ENCODE measurements at places on chromosomes 5 and 9.

DNA sequence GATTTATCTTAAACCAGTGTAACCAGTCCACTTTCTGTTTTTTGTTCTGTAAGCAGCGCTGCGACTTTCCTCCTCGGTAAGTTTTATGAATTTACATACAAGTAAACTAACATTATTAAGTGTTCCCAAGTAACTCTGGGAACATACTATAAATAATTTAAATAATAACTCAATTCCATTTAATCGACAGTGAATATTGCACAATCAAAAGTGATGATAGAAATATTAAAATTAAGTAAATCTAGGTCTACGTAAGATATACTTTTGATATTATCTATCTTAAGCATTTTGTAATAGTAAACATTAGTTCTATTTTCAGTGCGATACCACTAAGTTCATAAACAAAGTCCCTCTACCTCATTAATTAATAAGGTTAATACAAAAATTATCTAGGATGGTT, 7.8 kb downstream of the NFIB start:
- no peak for DNase-seq

GRCh38 chr9:73451003-73451402, 299.3 kb downstream of the ANXA1 start:
- DNase-seq, result no peak

DNA sequence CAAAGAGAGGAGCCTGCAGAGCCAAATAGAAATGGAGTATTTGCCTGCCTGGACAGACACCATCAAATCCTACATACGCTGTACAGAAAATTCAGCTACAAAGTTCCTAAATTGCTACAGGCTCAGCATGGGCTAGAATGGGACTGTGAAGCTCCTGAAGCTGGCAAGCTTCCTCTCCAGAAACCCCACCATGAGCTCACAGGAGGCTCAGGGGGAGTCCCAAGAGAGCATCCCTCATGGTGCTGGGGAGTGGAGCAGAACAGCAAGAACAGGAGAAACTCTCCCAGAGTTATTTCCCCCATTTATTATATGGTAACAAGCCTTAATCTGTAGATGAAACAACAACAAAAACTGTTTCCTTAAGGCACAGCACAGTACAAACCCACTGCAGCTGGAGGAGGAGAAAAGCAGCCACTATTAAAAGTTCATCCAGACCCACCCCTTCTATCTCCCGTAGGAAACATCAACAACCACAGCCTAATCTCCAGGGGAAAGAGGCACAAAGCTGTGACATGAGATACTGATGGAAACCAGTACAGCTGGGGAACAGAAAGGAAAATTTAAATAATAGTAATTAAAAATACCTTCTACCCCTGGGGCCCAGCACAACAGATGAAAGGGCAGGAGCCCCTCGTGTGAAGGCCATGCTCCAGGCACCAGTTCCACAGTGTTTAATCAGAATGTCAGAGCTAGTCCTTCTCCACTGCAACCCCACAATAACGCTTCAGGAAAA, 548.5 kb downstream of the MTRR start:
- DNase-seq, result no peak

DNA sequence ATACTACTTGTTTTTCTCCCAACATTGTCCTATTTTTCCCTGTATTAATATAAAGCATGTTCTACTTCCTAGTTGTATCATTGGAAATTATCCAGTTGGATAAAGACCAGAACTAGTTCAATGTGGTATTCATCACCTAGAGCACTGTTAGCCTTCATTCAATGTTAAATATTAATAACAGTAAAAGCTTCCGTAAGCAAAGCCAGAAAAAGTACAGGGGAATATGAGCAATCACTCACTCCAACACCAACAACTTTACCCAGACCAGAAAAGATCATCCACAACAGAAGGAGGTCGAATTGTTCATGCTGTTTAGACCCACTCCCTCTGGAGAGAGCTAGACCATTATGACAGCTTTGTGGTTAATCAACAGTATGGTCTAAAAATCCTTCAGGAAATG, 728.4 kb downstream of the MAT2B start:
- no peak for DNase-seq

DNA sequence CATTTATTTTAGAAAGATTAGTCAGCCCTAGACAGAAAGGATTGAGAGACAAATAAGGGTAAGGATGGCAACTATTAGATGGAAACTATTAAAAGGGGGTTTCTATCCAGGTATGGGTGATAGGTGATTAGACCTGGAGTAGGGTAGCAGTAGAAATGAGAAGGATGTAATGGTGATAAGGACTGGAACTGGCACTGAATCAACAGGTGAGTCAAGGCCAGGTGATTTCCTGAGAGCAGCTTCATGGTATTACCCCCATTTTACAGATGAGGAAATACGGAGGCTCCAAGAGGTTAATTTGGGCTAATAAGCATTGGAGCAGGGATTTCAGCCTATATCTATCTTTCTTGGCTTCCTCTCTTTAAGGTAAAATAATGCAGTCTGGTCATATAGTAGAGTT, 55.7 kb downstream of the CAST start:
- no peak for DNase-seq

DNA sequence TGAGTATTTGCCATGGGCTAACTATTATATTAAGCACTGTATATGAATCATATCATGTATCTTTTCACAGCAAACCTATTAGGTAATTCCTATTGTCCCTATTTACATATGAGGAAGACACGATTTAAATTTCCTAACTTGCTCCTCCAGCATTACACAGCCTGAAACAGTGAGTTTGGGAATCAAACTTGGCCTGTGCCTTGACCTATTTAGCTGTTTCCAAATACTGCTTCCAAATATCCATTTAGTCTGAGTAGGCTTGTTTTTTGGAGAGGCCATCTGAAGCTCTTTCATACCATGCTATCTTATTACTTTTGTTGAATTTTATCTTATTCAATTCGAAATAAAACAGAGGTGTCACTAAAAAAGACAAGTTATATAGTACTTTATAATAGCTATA, 447.3 kb upstream of the MPDZ start:
- no peak for DNase-seq

GRCh38 chr5:106959387-106959786, 711.4 kb downstream of the EFNA5 start:
- DNase-seq, result no peak

DNA sequence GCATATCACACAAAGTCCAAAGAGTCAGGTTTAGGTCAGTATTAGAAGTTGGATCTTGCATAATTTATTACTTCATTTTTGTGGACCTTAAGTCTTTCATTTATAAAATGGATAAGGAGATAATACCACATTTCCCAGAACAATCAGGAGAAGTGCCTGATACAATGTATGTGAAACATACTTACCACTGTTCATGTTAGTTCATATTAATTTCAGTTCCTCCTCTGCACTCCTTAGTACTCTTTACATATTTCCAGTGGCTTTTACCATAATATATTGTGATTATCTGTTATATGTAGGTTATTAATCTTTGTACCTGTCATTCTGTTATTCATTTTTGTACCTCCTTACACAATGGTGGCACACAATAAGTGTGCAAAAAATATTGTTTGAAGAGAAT, 214.4 kb downstream of the ARL15 start:
- DNase-seq, result no peak

DNA sequence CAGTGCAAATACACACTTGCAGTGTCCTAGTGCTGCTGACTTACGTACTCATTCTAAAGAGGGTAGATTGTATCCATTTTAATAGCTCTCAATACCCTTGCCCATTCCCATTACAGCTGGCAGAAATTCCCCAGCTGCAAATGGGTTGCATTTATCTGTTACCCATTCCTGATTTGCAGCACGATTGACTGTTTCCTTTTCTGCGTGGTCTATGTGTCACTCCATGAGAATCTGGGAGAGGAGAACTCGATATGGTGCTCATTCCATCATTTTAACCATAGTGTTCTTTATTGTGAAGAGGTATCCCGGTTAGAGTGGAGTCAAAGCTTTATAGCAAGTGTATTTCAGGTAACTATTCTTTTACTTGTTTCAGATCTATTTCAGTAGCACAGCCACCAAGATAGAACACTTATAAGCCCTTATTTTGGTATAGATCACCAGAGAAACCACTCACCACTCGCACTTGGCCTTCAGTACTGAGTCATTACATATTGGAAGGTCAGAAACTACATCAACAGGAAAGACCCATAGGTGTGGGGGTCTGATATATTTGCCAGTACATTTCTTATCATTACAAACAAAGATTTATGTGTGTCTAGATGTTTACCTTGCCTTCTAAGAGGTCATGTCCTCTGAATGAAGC, 139.5 kb downstream of the MUSK start:
- DNase-seq, result no peak

GRCh38 chr9:128556926-128557634, 4.7 kb downstream of the SPTAN1 start:
- no peak for DNase-seq

DNA sequence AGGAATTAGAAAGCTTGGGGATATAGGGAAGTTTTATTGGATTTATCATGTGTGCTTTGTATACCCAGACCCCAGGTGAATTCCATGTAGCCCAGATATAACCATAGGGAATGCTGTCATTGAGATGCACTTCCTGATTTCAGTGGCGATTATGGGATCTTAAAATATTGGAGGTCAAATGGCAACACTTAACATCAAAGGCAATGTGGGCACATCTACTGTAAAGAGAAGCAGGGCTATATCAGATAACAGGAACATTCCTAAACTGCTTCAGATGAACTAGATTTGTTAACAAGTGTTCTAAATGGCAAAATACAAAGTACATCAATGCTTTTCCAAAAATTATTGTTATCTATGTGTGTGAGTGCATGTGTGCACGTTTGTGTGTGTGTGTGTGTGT, 883.5 kb upstream of the EDIL3 start:
- DNase-seq, result no peak

DNA sequence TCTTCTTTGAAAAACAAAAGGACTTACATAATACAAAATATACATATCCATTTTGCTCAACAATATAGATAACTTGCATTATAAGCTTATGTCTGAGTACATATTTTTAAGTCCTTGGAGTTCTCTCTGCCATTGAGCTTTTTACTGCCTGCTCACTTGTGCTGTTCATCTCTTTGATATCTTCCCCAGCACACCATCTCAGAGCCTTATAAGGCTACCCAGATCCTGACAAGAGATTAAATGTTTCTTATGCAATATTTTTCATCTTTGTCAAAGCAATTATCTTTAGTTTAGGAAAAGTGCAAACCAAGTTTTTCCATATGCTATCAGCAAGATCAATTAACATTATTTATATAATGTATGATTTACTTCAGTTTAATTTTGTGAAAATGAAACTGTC, 60.7 kb upstream of the ITGA1 start:
- no peak for DNase-seq

DNA sequence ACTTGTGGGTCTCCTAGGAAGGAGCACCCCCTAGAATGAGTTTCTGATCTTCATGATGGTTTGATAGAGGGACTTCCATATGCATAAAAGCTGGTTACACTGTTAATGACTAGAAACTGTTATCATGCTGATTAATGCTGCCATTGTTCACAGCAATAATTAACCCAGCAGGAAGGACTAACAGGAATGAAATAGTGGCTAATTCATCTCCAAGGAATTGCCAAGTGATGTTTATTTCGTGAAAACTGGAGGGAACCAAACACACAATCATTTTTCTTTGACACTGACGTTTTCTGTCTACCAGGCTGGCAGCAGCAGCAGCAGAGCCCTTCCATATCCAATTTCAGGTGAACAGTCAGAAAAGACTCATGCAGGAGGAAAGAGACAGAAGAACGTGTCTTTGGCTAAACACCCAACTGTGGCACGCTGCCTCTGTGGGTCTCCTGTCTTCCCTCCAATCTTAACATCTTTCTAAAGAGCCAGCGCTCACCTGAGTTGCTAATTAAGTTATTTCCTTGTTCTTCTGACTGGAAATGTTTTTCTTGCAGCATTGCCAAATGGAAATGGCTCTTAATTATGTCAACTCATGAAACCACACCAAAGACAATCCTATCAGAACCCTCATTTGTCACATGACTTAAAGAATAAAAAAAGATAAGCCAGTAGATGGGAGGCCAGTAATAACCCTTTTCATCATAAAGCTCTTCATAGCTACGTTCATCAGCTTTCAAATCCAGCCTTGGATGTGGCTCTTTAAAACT, 181.5 kb downstream of the SLIT3 start:
- DNase-seq, result no peak

GRCh38 chr5:36013182-36013581, 22.0 kb upstream of the UGT3A1 start:
- no peak for DNase-seq

DNA sequence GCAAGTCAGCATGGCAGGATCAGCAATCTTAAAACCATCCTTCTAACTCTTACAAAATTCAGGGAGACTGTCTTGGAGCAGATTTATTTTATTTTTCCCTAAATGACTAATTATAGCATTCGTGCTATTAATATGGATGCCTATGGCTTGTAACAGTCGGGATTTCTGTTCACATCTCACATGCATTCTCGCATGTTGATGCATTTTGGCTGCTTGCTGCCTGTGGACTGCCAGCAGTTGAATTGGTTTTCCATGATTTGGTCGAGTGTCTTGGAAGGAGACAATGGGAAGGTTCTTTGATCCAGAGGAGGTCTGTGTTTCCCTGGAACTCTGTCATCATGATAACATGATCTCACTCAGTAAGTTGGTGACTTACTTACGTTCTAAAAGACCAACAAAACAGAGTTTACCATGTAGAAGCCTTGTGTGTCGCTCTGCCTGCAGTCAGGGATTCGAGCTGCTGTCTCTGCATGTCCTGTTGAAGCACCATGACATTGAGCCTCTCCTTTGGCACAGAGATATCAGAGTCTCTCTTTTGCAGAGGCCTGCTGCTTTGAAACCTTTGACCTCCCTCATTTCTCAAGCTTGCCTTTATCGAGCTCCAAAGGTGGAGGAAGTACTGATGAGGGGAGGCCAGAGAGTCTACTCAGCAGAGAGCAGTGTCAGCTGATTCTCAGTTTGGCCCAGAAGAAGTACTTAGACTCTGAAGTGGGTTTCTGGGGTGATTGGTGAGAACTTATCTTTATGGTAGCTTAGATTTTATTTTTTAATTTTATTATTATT, 82.4 kb downstream of the ARHGAP26 start:
- DNase-seq, result no peak

DNA sequence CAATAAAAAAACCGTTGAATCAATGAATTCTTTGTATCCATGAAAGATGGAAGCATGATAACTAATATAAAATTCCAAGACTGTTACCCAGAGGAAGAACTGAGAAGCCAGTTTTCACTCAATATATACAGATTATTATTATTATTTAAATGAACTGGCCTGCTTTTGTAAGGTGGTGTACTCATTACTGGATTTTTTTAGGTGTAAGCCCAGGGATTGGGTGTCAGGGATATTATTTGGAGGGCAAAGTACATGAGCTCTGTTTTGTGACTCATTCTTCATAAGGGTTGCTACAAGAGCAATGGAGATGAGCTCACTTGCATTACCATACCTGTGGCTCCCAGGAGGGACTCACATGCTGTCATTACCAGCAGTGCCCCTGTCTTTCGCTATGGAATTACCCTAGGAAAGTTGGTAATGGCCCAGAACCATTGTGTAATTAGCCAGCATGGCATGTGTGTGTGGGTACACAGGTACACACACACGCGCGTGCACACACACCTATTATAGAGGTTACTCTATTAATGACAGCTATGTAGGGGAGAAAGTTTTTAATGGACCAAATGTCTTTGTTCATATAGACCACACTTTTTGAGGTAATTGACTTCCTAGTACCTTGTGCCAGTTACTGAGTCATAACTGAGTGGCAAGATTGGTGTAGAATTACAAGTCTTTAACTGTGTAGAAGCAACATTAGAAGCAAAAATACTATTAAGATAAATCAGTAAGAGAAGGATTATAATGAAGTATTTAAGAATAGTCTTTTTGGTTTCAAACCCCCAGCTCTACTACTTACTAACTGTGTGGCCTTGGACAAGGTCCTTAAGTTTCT, 143.4 kb downstream of the GDNF start:
- no peak for DNase-seq

Data from activated naive CD4-positive, alpha-beta T cell treated with Interleukin-2 at 50 U/mL for 16 hours (primary cell).